CD4-positive, alpha-beta T cell treated with Interleukin-2 at 100 ng/mL for 4 hours (primary cell): ENCODE measurements at places on chromosomes 2 and 18.

GRCh38 chr2:45919711-45920111, 268.2 kb downstream of the PRKCE start:
- no peak for DNase-seq

DNA sequence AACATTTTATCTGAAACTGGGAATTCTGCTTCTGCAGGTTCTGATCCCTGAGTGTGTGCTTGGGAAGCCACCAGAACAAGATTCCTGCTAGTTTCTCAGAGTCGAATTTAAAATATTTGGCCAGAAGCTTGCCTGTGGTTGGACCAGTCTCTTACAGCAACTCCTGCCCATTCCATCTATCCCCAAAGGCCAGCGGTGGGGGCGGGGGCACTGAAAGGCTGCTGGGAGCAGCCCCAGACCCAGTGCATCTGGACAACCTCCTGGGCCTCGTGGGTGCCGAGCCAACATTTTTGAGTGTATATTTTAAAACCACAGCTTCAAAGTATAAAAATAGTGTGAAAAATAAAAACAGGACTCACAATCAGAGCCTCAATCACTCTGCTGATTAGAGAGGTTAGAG, 38.6 kb upstream of the ZFP36L2 start:
- no peak for DNase-seq

DNA sequence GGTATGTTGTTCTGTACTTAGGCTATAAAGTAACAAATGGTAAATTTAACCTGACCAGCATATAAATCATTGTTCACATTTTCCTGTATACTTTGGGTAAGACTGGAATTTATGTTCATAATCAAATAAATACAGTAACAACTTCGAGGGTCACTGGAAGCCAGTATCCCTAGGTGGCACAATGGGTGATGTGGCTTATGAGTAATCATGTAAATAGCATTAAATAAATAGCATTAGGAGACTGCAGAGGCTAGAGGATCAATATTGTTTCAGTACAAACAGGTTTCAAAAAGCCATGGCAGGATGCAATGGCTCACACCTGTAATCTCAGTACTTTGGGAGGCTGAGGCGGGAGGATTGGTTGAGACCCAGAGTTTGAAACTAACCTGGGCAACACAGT, 690.6 kb downstream of the SLC4A3 start:
- no peak for DNase-seq

GRCh38 chr2:172196768-172197431, 94.2 kb upstream of the DLX2 start:
- DNase-seq, result no peak

GRCh38 chr2:124149571-124149970, 124.5 kb downstream of the CNTNAP5 start:
- no peak for DNase-seq

DNA sequence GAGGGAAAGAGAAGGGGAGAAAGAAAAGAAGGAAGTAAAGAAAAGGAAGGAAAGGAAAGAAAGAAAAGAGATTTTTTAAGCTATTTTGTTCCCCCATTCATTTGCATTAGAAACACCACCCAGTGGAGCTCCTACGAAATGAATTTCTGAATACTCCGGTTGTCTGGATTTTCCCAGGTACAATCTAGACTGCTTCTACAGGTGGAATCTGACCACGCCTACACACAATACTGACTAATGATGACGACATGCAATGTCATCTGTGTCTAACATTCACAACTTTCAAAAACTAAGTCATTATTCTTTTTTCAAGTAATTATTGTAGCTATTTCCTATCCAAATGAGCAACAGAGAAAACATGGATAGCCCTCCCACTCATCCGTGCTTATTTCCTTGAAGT, 121.7 kb downstream of the ZNF516 start:
- no peak for DNase-seq

DNA sequence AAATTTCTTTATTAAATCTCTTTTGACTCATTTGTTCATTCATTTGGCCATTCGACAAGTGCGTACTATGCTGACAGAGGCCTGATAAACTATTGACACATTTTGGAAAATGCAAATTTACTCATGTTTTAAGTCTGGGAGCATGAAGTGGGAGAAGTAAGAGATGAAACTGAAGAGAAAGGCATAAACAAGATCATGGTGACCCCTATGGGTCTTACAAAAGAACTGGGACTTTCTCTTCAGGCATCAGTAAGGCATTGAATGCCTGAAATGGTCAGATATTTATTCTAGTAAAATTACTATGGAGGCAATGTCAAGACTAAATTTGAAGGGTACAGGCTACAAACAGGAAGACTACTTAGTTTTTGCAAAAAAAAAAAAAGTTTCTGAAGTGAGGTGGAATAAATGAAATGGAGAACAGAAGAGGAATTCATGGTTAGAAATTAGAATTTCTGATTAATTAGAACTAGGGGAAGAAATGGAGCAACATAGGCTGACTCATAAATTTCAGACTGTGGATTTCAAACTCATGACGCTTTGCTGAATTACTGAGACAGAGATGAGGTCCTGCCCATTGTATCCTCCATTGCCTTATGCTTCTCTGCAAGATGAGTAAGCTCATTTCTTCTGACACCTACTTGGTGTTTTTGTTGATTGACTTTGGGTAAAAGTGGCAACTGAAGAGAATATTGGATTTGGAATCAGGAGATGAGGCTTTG, 32.7 kb downstream of the VSNL1 start:
- no peak for DNase-seq

DNA sequence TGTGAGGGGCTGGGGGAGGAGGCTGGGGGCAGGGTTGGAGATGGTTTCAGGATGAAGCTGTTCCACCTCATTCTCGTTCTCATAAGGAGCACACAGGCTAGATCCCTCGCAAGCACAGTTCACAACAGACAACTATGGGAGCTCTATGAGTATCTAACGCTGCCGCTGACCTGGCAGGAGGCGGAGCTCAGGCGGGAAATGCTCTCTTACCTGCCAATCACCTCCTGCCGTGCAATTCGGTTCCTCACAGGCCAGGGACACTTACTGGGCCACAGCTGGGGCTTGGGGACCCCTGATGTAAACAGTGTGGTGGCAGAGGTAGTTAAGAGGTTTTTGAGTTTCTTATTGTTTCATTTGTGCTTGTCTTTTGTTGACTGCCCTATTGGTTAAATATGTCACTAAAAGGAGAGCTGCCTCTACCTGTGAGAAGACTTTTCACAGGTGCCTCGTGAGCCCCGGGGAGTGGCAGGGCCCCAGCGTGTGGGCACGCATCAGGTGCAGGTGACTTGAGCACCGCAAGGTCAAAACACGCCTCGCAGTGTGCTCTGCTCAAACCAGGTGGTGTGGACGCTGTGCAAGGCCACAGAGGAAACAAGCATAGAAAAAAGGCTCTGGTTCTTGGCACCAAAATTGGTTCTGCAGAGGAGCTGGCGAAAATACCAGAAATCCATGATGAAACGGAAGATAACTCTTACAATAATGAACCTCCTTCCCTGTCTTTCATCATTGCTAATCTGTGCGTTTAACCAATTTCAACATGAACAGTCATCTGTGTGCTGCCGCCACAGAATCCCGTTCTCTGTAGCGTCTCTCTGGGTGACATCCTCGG, 10.2 kb downstream of the MLPH start:
- no peak for DNase-seq

DNA sequence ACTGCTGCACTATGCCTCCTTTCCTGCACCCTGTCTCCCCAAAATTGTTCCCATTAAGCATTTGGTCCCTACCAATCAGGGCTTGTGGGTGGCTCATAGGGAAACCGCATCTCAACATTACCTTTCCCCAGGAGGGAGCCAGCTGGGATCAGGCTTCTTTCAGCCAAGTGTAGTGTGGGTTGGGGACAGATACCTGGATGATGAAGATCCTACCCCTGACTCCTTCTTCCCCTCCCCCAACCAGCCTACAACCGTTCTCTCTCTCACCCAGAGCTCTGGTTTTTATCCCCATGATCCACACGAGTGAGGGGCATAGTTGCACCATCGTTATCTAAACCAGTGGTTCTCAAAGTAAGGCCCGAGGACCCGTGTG, 40.0 kb downstream of the ACOXL start:
- DNase-seq, result no peak

DNA sequence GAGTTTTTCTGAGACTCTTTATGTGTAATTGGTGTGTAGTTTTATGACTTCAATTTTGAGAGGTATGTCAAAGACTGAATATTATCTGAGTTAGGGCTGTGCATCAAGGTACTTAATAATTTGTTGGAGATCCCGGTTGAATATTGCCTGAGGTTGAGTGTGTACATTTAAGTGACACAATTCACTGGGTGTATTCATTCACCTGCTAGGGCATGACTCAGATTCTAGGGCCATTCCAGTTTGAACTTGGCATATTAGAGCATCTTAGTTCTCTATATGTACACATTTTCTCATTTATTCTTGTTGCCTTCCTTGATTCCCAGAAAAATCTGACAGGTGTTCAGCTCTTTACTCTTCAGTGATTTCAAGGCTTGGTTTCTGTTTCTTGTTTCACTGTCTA, 12.5 kb downstream of the MAP4K4 start:
- no peak for DNase-seq

DNA sequence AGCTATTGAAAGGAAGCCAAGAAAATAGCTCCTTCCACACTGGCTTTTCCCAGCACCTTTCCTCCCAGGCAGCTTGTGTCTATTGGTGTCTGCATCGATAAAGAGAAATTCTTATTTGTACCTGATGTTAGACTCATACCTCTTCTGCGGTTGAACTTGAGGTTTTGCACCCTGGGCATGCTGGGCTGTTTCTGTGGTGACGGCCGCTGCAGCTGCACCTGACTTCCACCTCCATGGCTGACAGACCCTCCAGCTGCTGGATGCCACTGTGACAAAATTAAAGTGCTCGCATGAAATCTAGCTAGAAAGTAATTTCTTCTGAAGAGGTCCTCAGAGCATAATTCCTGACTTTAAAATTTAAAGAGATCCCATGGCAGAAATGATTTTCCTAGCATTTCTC, 6.6 kb downstream of the FECH start:
- DNase-seq, result no peak

- DNase-seq, result no peak
Observed at GRCh38 chr18:79453816-79454735, 58.3 kb downstream of the NFATC1 start.

- no peak for DNase-seq
Observed at GRCh38 chr2:156689939-156690338, 253.8 kb downstream of the GPD2 start.

GRCh38 chr2:149921911-149922616, 334.5 kb upstream of the MMADHC start:
- no peak for DNase-seq

- DNase-seq, result no peak
Observed at GRCh38 chr2:97994476-97994875, 1.3 kb downstream of the TMEM131 start.

DNA sequence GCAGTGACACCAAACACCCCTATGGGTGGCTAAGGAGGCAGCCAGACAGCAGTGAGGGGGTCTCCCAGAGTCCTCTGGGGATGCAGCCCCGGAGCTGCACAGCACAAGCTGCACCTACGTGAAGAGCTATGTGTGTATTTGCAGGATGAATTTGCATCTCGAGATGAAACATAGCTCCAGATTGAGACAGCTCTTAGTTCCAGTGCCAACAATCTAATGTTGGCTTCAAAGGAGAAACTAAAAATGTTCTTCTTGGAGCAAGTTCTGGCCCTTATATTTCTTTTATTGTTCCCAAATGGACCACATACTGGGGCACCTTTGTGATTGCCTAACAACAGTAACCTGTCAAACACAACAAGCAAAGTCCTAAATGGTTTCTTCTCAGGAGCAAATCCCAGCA, 233.9 kb downstream of the SLC4A3 start:
- no peak for DNase-seq

DNA sequence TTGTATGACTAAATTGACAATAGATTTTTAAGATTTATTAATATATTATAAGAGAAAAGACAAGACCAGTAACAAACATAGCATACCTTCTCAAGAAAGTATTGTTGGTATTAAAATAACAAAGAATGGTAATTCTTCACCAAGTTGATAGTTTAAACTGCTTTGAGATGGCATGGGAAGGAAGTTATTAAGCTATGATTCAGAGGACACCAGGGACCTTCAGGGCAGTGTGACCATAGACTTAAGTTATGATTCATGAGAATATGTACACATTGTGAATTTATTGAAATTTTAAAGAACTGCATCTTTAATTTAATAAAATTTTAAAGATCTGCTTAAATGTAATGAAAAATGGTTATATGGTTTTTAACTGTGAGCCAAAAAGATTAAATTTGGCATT, 205.7 kb downstream of the DSEL start:
- no peak for DNase-seq

GRCh38 chr2:222864296-222864695, 3.5 kb downstream of the ACSL3 start:
- no peak for DNase-seq

- no peak for DNase-seq
Observed at GRCh38 chr2:12733846-12734245, 17.1 kb downstream of the TRIB2 start.

DNA sequence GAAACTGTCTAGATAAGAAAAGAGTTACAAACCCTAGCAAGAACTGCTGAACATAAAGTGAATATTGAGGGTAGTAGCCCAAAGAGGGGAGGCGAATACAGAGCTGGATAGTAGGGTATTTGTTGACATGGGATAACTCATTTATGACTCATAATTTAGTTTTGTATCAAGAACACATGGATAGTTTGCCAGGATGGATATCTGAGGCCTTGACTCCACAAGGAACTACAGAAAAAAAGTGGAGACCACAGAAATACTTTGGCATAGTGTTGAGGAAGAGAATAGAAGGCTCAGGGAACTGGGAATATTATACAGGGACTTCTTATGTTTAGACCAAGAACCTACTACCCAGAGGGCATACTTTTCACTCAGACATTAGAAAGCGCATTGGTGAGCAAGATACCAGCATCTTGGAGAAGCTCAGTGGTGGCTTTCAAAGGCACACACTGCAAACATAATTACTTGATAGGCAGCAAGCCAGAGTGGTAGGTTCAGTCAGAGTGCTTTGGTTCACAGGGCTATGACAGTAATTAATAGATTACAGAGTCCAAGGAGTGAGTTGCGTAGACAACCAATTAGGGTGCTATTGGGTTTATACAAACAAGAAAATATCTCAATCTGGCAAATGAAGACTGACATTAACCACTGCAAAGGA, 51.9 kb upstream of the ZBTB7C start:
- no peak for DNase-seq

DNA sequence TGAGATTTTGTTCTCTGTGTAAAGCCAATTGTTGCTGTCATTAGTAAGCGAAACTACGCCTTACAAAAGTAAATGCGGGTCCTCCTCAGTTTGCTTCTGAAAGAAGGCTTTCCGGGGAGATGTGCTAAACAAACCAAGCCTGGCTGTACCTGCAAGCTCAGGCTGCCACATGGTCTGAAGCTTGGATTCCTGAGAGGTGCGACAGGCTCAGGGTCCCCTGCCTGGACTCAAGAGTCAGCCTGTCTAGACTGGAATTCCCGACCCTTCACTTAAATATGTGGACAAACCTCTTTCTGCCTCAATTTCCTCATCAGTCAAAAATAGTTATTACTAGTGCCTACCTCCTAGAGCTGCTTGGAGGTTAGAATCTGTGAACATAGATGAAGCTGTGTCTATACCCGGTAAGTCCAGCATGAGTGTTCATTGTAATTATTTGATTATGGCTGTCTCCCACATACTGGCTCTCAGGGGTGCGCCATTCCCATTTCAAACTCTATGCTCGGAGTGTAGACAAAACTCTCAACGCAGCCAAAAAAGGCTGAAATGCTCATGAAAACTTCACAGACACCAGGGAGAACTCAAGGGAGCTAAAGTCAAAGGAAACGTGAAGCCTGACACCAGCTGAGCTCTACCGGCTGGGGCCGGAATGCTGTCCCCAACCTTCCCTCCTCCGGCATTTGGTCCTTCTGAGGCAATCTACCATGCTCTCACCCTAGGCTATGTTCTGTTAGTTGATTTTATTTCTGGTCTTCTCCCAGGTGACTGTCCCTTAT, 31.4 kb downstream of the SOWAHC start:
- no peak for DNase-seq

GRCh38 chr2:74131901-74132300, 15.8 kb downstream of the BOLA3 start:
- DNase-seq, result no peak
